ENCODE measurements at places on chromosomes 16 and 17.

DNA sequence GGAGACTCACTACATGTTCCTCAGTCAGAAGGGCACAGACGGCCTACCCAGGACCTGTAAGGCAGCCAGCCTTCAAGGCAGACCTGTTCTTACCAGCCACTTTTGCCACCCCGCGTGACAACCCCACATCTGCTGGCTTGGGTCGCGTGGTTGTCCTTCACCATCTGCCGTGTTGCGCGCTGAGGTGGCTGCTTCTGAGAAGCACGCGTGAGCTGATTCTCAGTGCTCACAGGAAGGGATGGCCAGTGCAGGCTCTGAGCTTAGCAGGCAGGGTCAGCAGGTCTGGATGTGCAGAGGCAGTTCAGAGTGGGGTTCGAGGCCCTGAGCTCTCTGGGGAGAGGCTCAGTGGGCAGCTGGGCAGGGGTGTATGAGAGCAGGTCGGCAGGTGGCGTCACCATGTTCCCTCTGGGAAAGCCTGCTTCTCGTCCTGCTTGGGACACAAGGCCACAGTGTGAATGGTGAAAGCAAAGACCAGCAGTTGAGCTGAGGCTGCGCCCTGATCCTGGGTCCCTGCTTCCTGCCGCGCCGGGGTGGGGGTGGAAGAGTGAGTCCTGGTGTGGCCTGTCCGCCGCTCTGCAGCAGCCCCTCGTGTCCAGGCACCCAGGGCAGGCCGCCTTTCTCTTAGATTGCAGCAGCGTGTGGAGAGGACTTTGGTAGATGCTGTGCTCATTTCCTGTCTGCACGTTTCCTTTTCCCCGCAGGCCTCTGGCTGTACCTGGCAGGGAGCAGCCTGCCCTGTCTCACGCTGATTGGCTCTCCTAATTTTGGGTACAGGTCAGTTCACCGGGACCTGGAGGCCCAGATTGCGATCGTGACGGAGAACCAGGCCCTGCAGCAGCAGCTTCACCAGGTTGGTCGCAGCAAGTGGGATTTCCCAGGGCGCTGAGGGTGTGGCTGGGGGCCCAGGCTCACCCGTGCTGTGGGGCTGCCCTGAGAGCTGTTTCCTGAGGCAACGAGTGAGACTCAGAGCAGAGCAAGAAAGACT is 36.0 kb downstream of the PGS1 start:
- no peak for DNase-seq

GRCh38 chr17:65418622-65419021 is 142.8 kb downstream of the AXIN2 start:
- DNase-seq, result no peak

DNA sequence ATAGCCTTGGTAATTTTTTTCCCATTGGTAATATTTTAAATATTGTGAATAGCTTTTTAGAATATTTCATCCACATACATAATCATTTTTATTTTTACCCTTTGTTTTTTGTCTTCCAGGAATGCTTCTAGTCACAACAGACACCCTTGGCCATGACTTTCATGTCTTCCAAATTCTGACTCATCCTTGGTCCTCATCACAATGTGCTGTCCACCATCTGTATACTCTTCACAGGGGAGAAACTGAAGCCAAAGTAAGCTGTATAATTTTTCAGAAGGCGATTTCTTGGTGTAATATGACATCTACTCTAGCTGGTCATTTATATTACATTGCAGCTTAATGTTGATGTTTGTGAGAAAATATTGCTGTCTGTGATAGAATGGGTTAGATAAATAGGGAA is 269.4 kb downstream of the BCAS3 start:
- DNase-seq, result no peak

- no peak for DNase-seq
Observed at GRCh38 chr17:70105641-70106040, 30.6 kb downstream of the KCNJ16 start.

- DNase-seq, result no peak
Observed at GRCh38 chr16:22685459-22685830, 128.5 kb upstream of the HS3ST2 start.

- DNase-seq, result no peak
Observed at GRCh38 chr17:59858167-59858816, 34.5 kb downstream of the TUBD1 start.

GRCh38 chr17:60077672-60078519 is 825 bp downstream of the HEATR6 start:
- no peak for DNase-seq

GRCh38 chr17:36750316-36750885 is 149.0 kb downstream of the MRM1 start:
- DNase-seq, result no peak

DNA sequence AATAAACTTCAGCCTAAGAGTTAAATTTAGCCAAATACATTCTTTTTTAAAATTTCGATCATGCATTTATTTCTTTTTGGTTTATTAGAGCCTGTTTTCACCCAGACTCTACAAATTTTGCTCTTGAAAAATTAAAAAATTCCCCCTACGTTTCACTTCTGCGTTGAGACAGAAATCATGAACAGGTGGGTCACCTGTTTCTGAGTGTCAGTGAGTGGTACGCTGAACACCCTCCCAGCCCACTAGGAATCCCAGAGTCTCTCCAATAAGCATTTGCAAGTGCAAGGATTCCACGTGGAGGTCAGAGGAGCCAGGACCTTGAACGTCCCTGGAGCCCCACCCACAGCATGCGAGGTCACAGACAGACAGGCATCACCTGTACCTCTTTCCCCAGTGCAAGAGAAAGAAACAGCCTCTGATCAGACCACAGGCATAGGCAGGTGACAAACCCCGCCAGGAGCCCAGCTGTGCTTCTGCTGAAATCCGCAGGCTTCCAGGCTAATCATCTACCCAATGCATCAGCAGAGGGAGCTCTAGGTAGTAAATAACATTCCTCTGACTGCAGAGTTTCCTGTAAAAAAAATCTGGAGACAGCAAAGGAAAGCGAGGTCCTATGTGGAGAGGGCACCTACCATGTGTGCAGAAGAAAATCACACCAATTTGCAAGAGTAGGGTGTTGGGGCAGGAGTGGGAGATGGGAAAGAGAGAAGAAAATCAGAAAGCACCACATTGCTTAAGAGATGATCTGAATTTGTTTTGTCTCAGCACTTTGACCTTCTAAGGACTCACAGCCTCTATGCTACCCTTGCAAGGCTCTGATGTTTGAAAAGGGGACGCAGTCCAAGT is 5.9 kb upstream of the XYLT1 start:
- peak; percentile 10 for DNase-seq

GRCh38 chr16:67803894-67804293 is 2.5 kb downstream of the RANBP10 start:
- DNase-seq, result no peak

- DNase-seq, result no peak
Observed at GRCh38 chr16:82681592-82681991, 54.8 kb downstream of the CDH13 start.

- no peak for DNase-seq
Observed at GRCh38 chr16:54465063-54465462, 178.5 kb upstream of the IRX3 start.

- no peak for DNase-seq
Observed at GRCh38 chr16:4049031-4049430, 67.2 kb downstream of the ADCY9 start.

GRCh38 chr16:84739349-84740124 is 39.7 kb downstream of the USP10 start:
- no peak for DNase-seq

DNA sequence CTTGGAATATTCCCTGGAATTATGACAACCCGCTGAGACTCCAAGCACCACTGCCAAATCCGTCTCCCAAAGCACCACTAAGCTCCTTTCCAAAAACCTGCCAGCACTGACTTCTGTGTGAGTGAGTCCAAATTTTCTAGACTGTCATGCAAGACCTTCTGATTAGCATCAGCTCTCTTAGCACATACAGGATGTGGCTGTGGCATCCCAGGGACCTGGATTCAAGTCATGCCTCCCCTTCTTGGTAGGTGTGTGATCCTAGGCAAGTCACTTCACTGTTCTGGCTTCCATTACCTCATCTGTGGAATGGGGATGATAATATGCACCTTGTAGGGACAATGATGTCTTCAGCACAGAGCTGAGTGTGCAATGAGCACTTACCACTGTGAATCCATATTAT is 38.3 kb upstream of the USP7 start:
- no peak for DNase-seq

GRCh38 chr16:85979605-85980004 is 80.6 kb downstream of the IRF8 start:
- DNase-seq, result no peak

GRCh38 chr17:78411241-78411857 is 32.9 kb downstream of the PGS1 start:
- DNase-seq, result no peak
